ENCODE measurements at places on chromosomes 2 and 18. TPM values are rescaled to one million over a fixed set of nuclear protein-coding genes. Genes with fewer than 3 reads are reported as not detected.

Gene FHOD3
- total RNA-seq, result 16.0 TPM

DNA sequence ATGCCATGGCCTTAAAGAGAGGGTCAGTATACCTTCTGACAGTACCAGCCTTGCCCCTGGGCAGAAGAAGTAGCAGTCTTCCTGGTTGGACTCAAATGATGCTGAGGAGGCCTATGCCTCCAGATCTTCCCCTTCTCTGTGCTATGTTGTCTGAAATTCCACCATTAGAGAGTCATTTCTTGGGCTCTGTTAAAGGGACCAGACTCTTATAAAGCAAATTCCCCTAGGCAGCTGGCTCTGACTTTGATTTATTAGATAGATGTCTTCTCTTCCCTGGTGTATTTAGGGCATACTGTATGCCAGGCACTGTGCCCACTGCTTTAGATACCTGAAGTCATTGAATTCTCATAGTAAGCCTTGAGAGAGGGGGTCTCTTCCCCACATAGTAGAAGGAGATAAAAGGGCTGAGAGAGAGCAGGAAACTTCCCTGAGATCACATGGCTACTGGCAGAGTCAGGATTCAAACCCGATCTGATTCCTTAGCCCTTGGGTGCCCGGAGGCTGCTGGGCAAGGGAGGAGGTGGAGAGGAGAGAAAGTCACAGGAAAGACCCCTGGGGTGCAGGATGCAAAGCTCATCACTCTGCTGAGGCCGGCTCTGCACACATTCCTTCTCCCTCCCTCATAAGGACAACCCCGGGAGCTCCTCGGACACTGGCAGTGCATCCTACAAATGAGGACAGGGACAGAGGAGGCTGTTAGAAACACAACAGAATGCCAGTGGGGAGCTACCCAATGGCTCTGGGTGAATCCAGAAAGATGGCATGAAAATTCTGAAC, 23.0 kb downstream of the COPS9 start:
- H3K4me1 ChIP-seq, result no peaks in the 10 kb centered on the region
- peaks cover 14% of the 10 kb centered on the region for H3K27me3 ChIP-seq
- no peak overlapping the region for H3K4me3 ChIP-seq
- no peak overlapping the region for H3K27ac ChIP-seq
- no peaks in the 10 kb centered on the region for H3K36me3 ChIP-seq

DNA sequence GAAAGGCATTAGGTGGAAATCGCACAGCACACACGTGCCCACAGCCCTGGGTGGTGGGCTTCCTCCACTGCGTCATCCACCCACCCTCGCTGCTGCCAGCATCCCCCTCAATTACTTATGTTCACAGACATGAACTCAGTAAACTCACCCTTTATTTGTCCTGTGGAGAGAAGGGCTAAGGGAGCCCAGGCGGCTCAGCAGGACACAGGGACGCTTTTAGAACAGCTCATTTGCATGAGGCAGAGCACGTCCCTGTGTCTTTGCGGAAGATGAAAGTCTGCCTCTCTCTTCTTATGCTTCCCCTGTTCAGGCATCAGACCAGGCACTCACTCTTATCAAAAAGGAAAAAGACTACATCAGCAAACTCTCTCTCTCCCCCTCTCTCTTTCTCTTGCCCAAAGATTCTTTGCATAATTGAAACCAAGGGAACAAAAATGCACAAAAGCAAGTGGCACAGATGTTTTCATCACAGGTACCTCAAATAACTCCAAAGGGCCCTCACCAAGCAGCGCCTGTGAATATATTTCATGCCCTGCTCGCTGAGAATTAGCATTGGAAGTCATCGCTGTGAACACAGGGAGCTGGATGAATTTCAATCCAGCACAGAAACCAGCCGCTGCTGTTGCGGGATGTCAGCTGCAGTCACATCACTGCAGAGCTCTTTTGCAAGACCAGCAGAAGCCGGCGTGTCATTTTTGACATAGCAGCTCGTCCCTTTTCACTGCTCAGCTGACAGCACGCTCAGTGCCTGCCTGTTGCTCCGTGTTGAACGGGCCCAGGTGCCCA, 376.3 kb upstream of the MYT1L start:
- no peaks in the 10 kb centered on the region for H3K4me1 ChIP-seq
- no peaks in the 10 kb centered on the region for H3K27me3 ChIP-seq
- no peak overlapping the region for H3K27ac ChIP-seq
- H3K36me3 ChIP-seq, result no peaks in the 10 kb centered on the region
- no peak for DNase-seq

- DNase-seq, result peak; percentile 71
- peaks cover 16% of the 10 kb centered on the region for H3K36me3 ChIP-seq
- no peak overlapping the region for H3K4me3 ChIP-seq
- peaks cover 14% of the 10 kb centered on the region for H3K4me1 ChIP-seq
Measured at GRCh38 chr2:99597616-99598015, 107.8 kb upstream of the REV1 start.

- H3K4me3 ChIP-seq, result no peak overlapping the region
- H3K4me1 ChIP-seq, result no peaks in the 10 kb centered on the region
- H3K27me3 ChIP-seq, result no peaks in the 10 kb centered on the region
- H3K36me3 ChIP-seq, result peaks cover 37% of the 10 kb centered on the region
- H3K27ac ChIP-seq, result no peak overlapping the region
Measured at GRCh38 chr2:229768235-229768634, 53.9 kb upstream of the DNER start.

DNA sequence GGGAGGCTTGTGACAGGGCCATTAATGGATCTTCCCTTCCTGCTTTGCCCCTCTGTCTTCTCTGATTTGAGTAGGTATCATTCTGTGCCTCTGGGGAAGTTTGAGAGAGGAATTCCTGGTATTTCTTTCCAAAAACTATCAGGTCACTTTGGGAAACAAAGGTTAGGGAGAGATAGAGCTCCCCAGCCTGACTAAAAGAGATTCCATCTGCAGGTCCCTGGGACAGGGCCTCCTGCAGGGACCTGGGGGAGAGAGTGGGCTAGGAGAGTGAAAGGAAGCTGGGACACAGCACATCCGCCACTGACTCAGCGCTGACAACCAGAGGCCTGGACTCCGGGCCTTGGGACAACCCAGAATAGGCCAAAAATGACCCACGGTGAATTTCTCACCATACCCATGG, 6.4 kb downstream of the GALNT14 start:
- H3K4me3 ChIP-seq, result no peak overlapping the region
- no peaks in the 10 kb centered on the region for H3K36me3 ChIP-seq
- H3K27me3 ChIP-seq, result peaks cover 29% of the 10 kb centered on the region
- no peak for DNase-seq

GRCh38 chr18:79851489-79851888, 53.8 kb downstream of the KCNG2 start:
- H3K27ac ChIP-seq, result no peak overlapping the region
- no peaks in the 10 kb centered on the region for H3K36me3 ChIP-seq
- H3K4me1 ChIP-seq, result peaks cover 10% of the 10 kb centered on the region
- no peaks in the 10 kb centered on the region for H3K27me3 ChIP-seq
- H3K4me3 ChIP-seq, result no peak overlapping the region

DNA sequence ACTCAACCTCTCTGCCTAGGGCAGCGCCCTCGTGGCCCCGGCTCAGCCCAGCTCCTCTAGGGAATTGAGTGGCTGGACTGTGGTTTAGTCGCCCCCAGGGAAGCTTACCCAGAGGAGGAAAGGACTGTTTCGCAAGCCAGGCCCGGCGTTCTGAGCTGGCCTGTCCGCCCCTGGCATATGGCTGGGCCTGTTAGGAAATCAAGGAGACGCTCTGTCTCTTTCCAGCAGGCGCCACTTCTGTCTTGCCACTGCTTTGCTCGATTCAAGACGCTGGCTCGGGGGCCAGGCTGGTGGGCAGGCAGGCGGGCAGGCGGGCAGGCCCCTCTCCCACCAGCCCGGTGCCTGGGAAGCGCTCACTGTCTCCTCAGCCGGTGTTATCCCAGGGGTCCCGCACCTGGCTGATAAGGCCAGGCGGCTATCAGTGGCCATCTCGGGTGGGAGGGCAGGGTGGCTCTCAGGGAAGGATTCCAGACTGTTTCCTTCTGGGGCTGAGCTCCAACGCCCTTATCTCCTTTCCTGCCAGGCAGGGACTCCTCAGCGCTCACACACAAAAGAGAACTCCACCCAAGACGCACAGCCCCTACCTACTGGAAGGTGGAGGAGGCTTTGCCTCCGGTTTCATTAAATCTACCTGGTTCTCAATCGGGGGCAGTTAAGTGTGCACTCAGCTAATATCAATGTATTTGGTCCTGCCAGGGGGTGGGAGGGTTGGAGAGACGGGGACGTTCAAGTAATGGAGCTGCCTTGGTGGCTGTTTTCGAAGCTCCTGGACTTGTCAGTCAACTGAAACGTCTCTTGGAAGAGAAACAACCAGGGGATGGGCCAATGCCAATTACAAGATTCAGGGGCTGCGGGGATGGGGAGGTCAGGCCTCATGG, 109.1 kb downstream of the SMAD7 start:
- DNase-seq, result peak; percentile 57
- no peak overlapping the region for H3K27ac ChIP-seq
- H3K4me1 ChIP-seq, result peaks cover 26% of the 10 kb centered on the region
- no peak overlapping the region for H3K4me3 ChIP-seq
- H3K27me3 ChIP-seq, result no peaks in the 10 kb centered on the region

DNA sequence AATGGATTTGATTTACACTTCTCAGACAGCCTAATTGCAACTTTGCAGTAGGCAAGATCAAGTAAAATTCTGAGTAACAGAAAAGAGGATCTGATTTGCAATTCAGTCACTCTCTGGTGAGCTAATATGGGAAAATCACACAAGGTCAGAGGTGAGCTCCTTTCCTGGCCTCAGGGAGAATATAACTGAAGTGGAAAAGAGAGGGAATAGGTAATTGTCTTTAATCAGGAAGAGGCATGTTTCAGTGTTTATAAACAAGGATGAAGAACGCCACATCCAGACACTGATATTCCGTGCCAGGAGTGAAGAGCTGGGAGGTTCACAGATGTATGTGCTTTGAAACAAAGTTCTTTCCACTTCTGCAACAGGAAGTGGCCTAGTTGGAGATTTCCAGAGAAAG, 127.1 kb downstream of the ETAA1 start:
- H3K27ac ChIP-seq, result no peak overlapping the region
- no peak for DNase-seq
- no peaks in the 10 kb centered on the region for H3K27me3 ChIP-seq
- no peaks in the 10 kb centered on the region for H3K36me3 ChIP-seq
- H3K4me1 ChIP-seq, result peaks cover 3% of the 10 kb centered on the region
- H3K4me3 ChIP-seq, result no peak overlapping the region

Gene FAM161A
- total RNA-seq, result 1.1 TPM

- H3K27ac ChIP-seq, result peak overlapping the region; percentile 15
- peaks cover 10% of the 10 kb centered on the region for H3K27me3 ChIP-seq
- H3K4me3 ChIP-seq, result peak overlapping the region; percentile 42
- no peaks in the 10 kb centered on the region for H3K4me1 ChIP-seq
- peak; percentile 16 for DNase-seq
- H3K36me3 ChIP-seq, result no peaks in the 10 kb centered on the region
Measured at GRCh38 chr18:69401226-69401971, 711 bp downstream of the DOK6 start.

GRCh38 chr2:60551240-60552077, 2.0 kb downstream of the BCL11A start:
- no peaks in the 10 kb centered on the region for H3K4me1 ChIP-seq
- H3K4me3 ChIP-seq, result no peak overlapping the region
- H3K36me3 ChIP-seq, result no peaks in the 10 kb centered on the region
- H3K27me3 ChIP-seq, result peaks cover 45% of the 10 kb centered on the region

Gene SLC16A14
- 0.56 TPM for total RNA-seq

DNA sequence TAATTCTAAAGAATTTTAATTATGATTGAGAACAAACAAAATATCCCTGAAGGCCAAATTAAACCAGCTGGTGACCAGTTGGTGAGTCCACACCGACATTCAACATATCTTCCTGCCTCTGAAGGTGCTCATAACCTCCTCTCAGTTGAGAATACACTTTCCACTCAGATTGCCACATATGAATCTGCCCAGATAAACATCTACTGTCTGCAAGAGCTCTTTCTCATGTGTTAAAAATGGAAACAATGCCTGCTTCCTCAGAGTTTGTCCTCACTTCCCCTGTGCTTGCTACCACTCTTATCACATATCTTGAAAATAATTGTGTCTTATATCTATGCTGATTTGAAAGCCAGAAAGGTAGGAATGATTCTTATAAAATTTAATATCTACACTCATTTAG, 177.7 kb upstream of the GULP1 start:
- H3K36me3 ChIP-seq, result no peaks in the 10 kb centered on the region
- peak; percentile 60 for DNase-seq
- H3K4me3 ChIP-seq, result no peak overlapping the region
- peaks cover 3% of the 10 kb centered on the region for H3K4me1 ChIP-seq
- H3K27ac ChIP-seq, result no peak overlapping the region

GRCh38 chr2:67260343-67261277, 136.5 kb upstream of the ETAA1 start:
- peak overlapping the region; percentile 23 for H3K4me3 ChIP-seq
- DNase-seq, result peak; percentile 100
- H3K36me3 ChIP-seq, result no peaks in the 10 kb centered on the region
- peaks cover 16% of the 10 kb centered on the region for H3K4me1 ChIP-seq

GRCh38 chr2:2302359-2302758, 28.7 kb downstream of the MYT1L start:
- H3K36me3 ChIP-seq, result no peaks in the 10 kb centered on the region
- no peaks in the 10 kb centered on the region for H3K4me1 ChIP-seq
- no peaks in the 10 kb centered on the region for H3K27me3 ChIP-seq
- H3K4me3 ChIP-seq, result no peak overlapping the region
- no peak overlapping the region for H3K27ac ChIP-seq

Gene VWA3B
- total RNA-seq, result not detected

Gene ABCG5
- not detected for total RNA-seq

DNA sequence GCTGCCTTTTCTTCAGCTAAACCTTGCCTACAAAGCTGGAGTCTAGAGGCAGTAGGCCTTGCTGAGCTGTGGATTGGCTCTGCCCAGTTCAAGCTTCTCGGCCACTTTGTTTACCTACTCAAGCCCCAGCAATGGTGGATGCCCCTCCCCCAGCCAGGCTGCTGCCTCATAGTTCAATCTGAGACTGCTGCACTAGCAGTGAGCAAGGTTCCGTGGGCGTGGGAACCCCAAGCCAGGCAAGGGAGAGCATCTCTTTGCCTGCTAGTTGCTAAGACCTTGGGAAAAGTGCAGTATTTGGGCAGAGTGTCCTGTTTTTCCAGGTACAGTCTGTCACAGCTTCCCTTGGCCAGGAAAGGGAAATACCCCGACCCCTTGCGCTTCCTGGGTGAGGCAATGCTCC, 68.9 kb downstream of the VAPA start:
- peaks cover 2% of the 10 kb centered on the region for H3K4me1 ChIP-seq
- H3K36me3 ChIP-seq, result no peaks in the 10 kb centered on the region
- no peak overlapping the region for H3K27ac ChIP-seq
- H3K4me3 ChIP-seq, result no peak overlapping the region
- no peaks in the 10 kb centered on the region for H3K27me3 ChIP-seq

GRCh38 chr2:221467610-221468009, 104.5 kb downstream of the EPHA4 start:
- no peak overlapping the region for H3K4me3 ChIP-seq
- no peaks in the 10 kb centered on the region for H3K27me3 ChIP-seq
- no peaks in the 10 kb centered on the region for H3K4me1 ChIP-seq
- H3K36me3 ChIP-seq, result peaks cover 1% of the 10 kb centered on the region

Data from IMR-90 (cell line).